ENCODE measurements at places on chromosomes 11 and 22.

GRCh38 chr11:10930972-10931760 is 73.3 kb upstream of the ZBED5 start:
- no peak for DNase-seq

GRCh38 chr11:113289431-113290187 is 24.8 kb upstream of the TTC12 start:
- no peak for DNase-seq

GRCh38 chr11:11514246-11514645 is 107.6 kb downstream of the GALNT18 start:
- no peak for DNase-seq

GRCh38 chr11:32224580-32224979 is 133.7 kb downstream of the RCN1 start:
- no peak for DNase-seq

- no peak for DNase-seq
Observed at GRCh38 chr11:118628432-118628831, 21.0 kb downstream of the PHLDB1 start.

GRCh38 chr11:14350215-14350614 is 8.8 kb downstream of the RRAS2 start:
- DNase-seq = no peak

DNA sequence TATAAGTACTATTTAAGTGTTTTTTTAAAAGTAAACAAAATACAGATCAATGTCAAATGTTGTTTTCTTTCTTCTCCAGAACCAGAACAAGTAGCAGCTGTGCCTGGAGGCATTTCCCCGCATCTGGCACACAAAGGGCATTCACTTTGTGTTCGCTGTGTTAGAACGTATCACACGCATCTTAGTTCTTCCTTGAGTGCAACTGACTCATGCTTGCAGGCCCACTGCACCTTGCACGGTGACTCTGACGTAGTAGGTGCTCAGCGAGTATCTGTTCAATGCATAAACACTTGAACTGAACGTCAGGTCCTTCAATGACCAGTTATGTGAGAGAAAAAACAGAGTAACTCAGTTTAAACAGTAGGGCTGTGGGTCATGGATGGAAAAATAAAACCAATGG is 3.5 kb downstream of the IFT27 start:
- DNase-seq = no peak

DNA sequence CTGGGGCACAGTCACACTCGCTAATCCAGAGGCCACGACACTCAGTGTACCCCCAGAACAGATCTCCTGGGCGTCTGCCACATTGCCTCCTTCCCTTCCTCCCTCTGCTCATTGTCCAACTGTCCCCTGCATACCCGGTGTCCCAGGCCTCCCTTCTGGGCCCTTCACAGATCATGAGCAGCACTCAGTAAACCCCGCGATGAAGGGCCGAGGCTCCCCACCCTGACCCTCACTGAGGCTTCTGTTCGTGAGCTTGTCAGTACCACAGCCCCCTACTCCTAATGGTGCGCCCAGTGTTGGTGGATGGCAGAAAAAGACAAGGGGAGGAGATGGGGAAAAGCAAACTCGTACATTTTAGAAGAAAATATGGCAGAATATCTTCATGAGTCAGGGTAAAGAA is 12.6 kb downstream of the RSPH14 start:
- no peak for DNase-seq
